ENCODE measurements at places on chromosomes 1 and 21.

DNA sequence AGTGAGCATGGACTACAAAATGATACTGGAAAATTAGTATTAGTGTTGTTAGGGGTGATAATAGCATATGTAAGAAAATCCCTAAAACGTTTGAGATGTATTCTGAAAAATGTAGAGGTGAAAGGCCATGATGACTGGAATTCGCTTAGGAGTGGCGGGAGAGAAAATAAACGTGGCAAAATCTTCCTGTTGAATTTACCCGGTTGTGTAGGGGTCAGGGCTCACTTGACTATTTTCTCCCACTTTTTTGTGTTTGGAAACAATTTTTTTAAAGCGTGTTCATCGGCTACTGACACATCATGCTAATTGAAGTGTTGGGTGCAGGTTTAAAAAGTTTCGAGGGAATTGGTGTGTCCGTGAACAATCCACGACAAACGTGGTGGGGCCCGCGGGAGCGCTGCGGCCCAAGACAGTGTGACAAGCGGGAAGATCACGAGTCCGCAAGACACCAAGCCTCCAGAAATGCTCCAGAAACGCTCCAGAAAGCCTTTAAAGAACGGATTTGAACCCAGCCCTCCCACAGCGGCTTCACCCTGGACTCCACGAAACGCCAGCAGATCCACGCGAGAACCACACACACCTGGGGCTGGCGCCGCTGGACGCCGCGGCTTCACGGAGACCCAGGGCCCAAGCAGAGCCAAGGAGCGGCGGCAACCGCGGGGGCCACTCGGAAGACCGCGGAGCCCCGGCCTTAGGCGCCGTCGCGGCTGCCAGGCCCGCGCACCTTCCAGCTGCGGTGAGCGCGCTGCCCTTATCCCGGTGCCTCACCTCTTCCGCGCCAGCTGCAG lies 573 bp downstream of the PSMG1 start:
- peak; percentile 9 for DNase-seq

DNA sequence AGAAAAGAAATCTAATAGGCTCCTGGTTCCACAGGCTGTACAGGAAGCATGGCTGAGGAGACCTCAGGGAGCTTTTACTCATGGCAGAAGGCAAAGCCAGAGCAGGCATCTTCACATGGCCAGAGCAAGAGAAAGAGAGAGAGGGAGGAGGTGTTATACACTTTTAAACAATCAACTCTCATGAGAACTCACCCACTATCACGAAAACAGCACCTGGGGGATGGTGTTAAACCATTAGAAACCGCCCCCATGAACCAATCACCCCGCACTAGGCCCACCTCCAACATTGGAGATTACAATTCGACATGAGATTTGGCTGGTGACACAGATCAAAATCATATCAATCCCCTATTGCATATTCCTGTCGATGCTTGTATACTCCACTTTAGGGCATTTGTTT lies 93.5 kb downstream of the MRPL39 start:
- no peak for DNase-seq

- no peak for DNase-seq
Measured at GRCh38 chr21:45480701-45481500, 61.3 kb downstream of the SLC19A1 start.

GRCh38 chr1:207155028-207155427 lies 51.0 kb downstream of the C4BPA start:
- DNase-seq, result no peak

- DNase-seq, result no peak
Measured at GRCh38 chr1:212607913-212608391, 609 bp upstream of the ATF3 start.

- DNase-seq, result no peak
Measured at GRCh38 chr21:25893191-25893590, 158.4 kb downstream of the GABPA start.

GRCh38 chr1:9596415-9597123 lies 7.9 kb downstream of the TMEM201 start:
- DNase-seq, result no peak

DNA sequence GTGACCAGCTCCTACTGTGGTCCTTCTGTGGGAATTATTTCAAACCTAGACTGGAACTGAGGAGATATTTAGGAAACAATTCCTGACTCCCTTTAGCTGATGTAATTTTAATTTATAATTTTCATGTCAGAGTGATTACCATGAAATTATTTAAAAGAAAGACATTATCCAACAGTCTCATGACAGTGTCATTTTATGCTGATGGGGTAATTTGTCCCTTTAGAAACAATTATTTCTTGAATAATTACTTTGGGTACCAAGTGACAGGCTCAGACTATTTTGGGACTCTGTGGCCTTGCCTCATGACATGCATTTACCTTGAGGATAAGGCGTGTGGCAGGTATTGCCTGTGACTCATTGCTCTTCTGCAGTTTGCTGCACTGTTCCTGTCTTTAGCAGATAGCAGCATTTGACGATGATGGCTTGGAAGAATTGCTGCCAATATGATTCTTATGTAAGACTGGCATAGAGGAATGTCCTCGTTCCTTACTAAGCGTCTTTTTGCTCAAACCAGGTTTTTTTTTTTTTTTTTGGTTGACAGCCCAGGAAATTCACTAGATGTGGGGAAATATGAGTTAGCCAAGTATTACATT lies 206.0 kb upstream of the HMCN1 start:
- no peak for DNase-seq

DNA sequence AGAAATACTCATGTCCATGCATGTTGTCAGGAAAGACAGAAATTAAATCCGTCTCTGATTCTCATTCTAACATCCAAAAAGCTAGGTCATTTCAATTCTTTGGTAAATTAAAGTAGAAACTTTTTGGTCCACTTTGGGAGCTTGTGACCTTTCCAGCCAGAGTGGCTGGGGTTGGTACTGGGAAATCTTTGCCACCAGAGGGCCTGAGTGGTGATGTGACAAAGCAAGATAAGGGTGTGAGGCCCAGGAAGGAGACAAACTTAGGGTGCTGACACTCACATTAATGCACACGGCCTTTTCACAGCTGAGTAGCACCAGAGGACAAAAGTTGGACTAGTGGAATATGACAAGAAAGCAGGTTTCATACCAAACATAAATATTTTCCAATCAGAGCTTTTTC lies 144.3 kb downstream of the DNM3 start:
- no peak for DNase-seq

DNA sequence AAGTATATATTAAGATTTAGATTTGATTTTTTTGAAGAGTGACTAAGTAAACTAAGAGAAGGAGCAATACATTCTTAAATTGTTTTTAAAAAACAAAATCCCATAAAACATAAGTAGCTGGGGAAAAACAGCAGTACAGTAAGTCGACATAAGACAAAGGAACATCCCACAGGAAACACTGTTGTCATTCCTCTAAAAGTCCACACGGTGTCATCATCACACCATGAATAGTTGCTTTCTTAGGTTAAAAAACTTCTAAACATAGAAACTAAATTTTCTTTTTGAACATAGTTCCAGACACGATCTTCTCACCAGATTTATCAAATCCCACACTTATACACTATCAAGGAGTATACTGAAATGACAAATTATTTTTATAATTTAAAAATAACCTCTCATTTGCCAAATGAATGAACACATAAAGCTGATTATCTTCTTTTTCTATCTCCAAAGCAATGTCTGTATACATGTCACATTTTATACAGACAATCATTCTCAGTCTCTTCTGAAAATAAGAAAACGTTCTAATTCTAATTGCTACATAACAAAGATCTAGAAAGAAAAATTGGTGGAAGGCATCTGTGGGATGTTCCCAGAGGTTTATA lies 15.8 kb downstream of the ODF2L start:
- no peak for DNase-seq
